ENCODE measurements at places on chromosomes 5 and 9. TPM values are rescaled to one million over a fixed set of nuclear protein-coding genes. Genes with fewer than 3 reads are reported as not detected.

Gene SMIM33
- total RNA-seq = not detected

Gene ADGRD2
- not detected for total RNA-seq

GRCh38 chr5:176776141-176776865 lies 34.1 kb upstream of the UNC5A start:
- H3K4me3 ChIP-seq = no peak overlapping the region
- no peak for DNase-seq
- no peak overlapping the region for H3K27ac ChIP-seq
- peaks cover 94% of the 10 kb centered on the region for H3K27me3 ChIP-seq

DNA sequence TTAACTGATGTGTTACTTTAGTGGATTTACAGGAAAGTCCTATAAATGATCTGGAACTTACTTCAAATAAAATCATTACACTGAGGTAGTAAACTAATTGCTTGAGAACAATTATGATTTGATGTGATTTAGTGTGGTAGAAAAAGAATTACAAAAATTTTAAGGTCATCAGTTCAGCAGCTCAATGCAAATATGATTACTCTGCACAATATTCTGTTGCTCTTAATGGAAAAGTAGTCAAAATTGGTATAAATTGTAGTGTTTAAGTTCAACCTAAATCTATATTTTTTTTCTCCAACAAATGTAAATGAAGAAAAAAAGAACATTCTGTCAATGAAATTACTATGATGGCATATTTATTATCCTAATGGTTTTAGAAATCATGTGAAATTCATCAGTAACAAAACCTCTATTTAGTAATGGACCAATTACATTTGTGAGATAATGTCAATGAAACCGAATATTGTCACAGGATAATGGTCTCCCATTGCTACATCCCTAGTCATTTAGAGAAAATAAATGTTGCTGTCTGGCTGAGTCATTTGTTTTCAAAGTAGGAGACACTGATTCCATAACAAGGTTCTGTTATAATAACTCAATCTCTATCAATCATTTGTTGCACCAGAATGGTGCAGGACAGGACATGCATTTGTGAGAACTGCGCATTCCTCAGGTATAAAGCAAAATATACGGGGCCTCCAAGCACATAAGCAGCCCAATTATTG lies 177.1 kb downstream of the NFIB start:
- H3K27me3 ChIP-seq = no peaks in the 10 kb centered on the region
- H3K27ac ChIP-seq = no peak overlapping the region
- no peak overlapping the region for H3K4me3 ChIP-seq
- no peak for DNase-seq

DNA sequence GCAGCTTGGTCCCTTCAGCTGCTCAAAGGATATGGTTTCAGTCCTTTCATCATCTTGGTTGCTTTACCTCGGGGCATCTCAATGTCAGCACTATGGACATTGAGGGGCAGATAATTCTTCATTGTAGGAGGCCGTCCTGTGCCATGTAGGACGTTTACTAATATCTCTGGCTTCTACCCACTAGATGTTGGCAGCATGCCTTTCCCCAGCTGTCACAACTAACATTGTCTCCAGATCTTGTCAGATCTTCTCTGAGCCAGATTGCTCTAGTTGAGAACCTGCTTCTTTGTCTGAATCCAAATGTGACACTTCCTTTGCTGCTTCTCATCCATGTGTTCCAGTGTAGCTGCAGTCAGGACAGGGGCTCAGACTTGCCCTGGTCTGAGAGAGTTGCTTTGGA lies 10.3 kb downstream of the PTPA start:
- H3K4me1 ChIP-seq = peaks cover 4% of the 10 kb centered on the region
- H3K27ac ChIP-seq = peak overlapping the region; percentile 84
- H3K36me3 ChIP-seq = no peaks in the 10 kb centered on the region
- no peak overlapping the region for H3K4me3 ChIP-seq
- H3K27me3 ChIP-seq = no peaks in the 10 kb centered on the region

Gene PCDHGA5
- total RNA-seq = 0.51 TPM

Gene UBE2R2
- total RNA-seq = 88.0 TPM

All from neural crest cell (in vitro differentiated cells).